NCI-H1105 (cell line): ENCODE measurements at places on chromosomes 4 and X.

GRCh38 chr4:4216648-4217047, 10.1 kb downstream of the OTOP1 start:
- DNase-seq: no peak

- no peak for DNase-seq
Measured at GRCh38 chr4:114264452-114264851, 285.0 kb upstream of the ARSJ start.

DNA sequence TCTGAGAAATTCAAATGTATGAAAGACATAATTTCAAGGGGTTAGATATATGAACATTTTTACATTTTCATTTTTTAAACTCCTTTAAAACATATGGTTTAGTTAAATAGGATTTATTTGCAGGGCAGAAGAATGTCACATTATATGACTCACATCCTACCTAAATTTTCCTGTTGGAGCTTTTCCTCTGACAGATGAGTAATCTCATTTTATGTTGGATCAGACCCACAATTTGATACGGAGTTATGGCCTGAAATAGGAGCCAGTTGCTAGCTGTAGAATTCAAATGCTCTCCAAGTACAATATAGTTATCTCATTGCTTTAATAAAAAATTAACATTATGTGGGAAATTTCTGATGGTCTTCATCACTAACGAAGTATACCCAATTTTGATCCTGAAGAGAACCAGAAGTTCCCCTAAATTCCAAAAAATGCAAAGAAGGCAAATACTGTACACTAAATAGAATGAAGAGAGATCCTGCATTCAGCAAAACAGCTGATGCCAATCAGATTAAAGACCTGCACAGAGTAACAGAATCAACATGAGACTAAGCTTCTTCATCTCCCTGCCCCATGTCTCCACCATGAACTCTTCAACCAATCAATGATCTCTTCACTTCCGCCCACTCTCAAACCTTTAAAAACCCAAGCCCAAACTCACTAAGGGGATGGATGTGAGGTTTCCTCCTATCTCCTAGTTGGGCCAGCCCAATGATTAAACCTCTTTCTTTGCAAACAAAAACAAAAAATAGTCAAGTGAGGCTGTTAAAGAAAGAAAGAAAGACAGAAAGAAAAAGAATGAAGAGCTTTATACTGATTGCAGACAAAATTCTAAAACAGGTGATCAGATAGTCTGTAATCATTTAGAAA, 10.9 kb upstream of the EXOSC9 start:
- no peak for DNase-seq

- no peak for DNase-seq
Measured at GRCh38 chr4:123343400-123344041, 53.1 kb upstream of the SPRY1 start.

DNA sequence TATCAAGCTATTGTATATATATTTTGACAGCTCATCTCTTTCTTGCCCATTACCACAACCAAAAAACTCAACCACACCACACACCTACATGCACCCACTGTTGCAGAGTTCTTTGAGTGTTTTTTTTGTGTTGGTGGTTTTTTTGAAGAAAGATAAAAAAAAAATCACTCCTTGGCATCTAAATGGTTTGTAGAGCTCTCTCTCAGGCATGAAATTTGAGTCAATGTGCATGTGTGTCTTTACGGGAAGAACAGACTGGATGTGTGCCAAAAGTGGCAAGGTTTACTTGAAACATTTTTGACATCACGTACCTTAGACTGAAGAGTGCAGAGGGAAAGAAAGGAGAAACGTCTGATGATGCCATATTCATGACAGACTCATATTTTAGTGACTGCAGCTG, 154.2 kb downstream of the FHIP1A start:
- DNase-seq: no peak

DNA sequence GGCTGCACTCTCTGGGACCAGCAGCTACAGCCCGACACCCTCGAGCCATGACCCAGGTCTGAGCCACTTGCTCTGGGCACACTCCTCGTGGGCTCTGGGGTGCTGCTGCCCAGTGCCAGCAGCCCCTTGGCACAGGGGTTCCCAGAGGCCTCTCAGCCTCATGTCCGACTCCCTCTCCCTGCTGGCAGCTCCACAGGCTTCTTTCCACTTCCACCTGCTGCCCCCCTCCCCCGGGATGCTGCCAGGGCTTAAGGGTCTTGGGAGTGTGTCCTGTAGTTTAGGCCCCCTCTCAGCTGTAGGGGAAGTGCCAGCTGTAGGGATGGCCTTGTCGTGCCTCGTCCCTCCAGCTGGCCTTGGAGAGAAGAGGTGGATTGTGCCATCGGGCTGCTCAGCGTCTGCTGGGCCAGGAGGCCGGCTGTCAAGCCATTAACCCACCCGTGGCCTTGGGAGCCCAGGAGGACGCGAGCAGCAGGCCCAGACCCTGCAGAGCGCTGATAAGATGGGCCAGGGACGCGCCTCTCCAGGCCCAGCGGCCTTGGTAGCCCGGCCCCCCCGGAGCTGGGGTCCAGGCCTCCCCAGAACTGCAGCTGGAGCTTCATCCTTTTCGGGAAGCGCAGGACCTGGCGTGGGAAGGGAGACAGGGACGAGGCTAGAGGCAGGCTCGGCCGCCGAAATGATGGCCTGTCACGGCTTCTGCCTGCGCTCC, 1.0 kb upstream of the USP27X start:
- DNase-seq: no peak

GRCh38 chrX:10821293-10821692, 200.9 kb upstream of the MID1 start:
- DNase-seq: no peak

GRCh38 chr4:40953283-40954087, 203.7 kb downstream of the NSUN7 start:
- DNase-seq: no peak

- DNase-seq: no peak
Measured at GRCh38 chr4:6132716-6133115, 67.6 kb downstream of the JAKMIP1 start.

GRCh38 chr4:101862595-101862994, 72.1 kb downstream of the BANK1 start:
- DNase-seq: no peak

GRCh38 chrX:121110536-121110935, 63.1 kb downstream of the GLUD2 start:
- DNase-seq: no peak

DNA sequence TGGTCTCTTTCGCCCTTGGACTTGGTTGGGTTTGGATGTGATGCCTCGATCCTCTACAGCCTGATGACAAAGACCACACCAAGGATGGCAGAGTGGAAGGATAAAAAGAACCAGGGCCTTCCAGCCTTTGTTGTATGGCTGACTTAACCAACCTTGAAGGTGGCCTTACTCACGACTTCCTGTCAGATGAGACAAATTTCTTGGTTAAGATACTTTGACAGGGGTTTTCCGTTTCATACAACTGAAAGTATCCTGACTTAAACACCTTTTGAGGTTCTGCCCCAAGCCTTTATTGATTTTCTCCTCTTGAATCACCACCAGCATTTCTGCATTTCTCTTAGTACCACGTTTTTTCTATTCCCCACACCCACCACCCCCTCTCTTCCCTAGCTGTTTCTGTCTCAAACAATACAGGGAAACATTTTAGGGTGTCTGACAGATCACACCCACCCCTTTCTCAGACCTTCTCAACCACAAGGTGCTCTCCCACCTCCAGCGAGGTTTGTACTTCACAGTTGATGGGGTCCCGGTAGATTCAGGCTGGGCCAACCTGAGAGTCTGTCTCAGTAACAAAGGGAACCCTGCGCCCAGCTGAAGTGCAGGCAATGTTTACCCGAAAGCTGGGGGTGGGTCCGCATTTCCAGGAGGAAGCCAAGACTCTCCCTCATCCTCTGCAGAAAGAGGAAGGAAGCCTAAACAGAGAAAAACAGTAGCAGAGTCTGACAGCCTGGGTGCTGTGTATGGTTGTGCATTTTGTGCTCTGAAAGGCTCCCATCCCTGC, 5.0 kb upstream of the TSPAN5 start:
- no peak for DNase-seq

DNA sequence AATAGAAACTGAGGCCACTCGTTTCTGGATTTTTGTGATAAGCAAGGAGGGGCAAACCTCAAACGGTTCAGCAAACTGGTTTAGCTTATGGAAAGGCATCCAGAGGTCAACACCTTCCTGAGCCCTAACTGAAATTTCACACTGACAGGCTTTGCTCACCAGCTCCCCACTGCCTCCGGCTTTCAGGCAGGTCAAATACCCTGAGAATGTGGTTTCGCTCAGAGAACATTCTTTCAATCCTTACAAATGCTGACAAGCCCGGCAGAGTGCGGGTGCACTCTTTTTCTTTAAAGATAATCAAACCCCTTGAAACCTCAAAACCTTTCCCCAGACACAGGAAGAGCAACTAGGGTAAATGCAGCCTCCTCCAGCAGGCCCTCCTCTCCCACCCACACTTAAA, 41.5 kb downstream of the CD40LG start:
- DNase-seq: no peak
